ENCODE measurements at places on chromosomes 6 and 20. TPM values are rescaled to one million over a fixed set of nuclear protein-coding genes. Genes with fewer than 3 reads are reported as not detected.

DNA sequence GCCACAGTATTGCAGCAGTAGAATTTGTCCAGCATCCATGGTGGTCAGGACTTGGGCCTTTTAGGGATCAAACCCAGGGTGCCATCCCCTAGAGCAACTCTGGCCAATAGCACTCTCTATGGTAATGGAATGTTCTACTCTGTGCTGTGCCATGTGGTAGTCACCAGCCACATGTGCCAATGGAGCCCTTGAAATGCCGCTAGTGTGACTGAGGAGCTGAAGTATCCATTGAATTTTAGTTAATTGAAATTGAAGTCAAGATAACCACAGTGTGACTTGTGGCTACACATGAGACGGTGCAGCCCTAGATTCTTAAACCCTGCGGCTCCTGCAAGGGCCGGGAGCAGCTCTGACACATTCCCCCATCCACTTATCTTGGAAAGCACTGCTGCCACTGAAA, 54.6 kb downstream of the SLC2A10 start:
- no peak for DNase-seq

Gene TPD52L1
- 0.83 TPM for total RNA-seq

Gene OR2H1
- not detected for total RNA-seq

Gene IPCEF1
- total RNA-seq, result not detected

GRCh38 chr20:11112832-11113231, 439.0 kb upstream of the JAG1 start:
- peak; percentile 60 for DNase-seq

- DNase-seq, result peak; percentile 26
These were observed 478.7 kb downstream of the HTR1B start for GRCh38 chr6:76984572-76984971.

GRCh38 chr6:35724471-35724870, 12.4 kb upstream of the ARMC12 start:
- no peak for DNase-seq

DNA sequence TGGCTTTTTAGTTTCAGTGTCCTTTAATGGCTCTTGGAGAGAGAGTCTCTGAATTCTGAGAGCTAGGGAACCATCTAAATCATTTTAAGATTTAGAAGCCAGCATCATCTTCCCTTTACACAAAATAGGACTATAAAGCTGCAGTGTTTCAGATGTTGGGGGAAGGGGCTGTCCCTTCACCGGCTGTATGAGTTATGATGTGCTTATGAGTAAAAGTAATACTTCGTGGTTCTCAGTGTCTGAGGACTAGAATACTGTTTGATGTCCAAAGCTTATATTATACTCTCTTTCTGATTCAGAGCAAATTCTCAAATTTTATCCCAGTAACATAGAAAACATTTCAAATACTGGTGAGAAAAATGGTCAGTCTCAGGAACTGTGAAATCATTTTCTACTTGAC, 63.5 kb upstream of the FAM8A1 start:
- no peak for DNase-seq

Gene KCNS1
- total RNA-seq, result not detected

DNA sequence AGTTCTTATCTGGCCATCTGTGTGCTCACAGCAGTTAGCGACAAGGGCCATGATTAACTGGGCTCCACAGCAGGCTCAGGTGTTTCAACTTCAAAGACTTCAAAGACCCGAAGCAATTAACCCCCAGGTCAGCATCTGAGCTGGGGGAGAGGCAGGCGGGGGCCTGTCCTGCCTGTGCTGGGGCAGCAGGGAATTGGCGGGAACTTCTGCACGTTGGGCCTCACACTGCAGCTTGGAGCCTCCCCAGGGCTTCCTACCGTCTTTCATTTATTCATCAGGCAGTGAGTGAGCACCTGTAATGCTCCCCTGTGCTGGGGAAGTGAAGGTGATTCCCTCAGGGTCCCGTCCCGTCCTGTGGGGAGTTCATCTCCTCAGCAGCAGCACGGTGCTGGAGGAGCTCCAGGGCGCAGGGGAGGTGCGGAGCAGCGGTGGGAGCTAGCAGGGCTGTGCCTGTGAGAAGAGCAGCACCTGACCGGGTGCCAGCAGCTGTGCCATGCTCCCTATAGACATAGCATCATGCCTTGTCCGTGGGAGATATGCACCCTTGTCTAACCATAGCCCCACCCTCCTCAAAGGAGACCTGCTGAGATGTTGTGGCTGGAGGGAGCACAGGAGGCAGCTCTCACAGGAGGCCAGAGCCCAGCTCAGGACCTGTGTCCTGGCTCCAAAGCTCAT, 51.8 kb upstream of the FRMD1 start:
- DNase-seq, result no peak

GRCh38 chr6:70398783-70399728, 14.3 kb upstream of the FAM135A start:
- peak; percentile 77 for DNase-seq

DNA sequence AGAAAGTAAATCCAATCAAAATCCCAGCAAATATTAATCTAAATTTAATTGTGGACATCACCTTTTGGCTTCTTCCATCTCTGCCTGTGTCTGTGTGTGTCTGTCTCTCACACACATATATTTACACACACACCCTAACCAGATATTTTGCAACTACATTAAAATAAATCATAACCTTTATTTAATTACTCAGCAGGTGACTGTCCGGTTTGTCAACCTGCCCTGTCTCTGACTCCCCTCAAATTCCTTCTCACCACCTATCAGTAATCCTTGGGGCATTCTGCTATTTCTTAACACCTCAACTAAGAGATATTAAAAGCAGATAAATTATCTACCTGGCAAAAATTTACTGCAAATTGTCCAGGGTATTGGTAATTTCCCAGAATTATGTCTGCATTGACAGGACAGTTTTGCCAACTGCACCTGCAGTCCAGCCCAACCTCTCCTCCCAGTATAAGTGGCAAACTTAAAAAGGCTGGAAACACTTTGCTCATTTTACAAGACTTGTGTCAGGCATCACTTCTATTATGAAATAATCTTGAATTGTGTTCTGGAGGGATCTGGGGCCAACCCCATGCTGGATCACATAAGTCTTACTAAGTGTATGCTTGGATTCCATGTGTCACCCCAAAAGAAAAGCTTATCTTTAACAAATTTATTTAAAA, 216.1 kb downstream of the GMDS start:
- DNase-seq, result no peak

DNA sequence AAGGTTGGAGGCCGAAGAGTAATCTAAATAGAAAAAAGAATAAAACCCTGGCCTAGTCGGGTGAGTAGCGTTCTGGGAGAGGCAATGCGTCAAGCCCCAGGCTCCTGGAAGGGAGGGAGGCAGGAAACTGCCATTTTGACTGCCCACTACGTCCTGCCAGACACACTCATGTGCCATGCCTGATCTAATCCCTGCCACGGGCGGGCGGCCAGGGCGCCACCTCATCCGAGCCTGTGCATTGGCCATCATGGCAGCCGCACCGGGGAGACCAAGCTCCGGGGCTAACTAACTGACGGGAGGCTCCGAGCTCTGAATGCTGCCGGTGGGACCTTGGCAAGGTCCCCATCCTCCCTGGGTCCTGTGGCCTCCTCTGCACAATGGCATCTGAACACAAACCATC, 68.8 kb downstream of the INSM1 start:
- no peak for DNase-seq

GRCh38 chr6:146840641-146841040, 241.9 kb downstream of the ADGB start:
- no peak for DNase-seq

GRCh38 chr6:128667339-128667858, 147.0 kb upstream of the PTPRK start:
- no peak for DNase-seq

Gene BANF2
- not detected for total RNA-seq

DNA sequence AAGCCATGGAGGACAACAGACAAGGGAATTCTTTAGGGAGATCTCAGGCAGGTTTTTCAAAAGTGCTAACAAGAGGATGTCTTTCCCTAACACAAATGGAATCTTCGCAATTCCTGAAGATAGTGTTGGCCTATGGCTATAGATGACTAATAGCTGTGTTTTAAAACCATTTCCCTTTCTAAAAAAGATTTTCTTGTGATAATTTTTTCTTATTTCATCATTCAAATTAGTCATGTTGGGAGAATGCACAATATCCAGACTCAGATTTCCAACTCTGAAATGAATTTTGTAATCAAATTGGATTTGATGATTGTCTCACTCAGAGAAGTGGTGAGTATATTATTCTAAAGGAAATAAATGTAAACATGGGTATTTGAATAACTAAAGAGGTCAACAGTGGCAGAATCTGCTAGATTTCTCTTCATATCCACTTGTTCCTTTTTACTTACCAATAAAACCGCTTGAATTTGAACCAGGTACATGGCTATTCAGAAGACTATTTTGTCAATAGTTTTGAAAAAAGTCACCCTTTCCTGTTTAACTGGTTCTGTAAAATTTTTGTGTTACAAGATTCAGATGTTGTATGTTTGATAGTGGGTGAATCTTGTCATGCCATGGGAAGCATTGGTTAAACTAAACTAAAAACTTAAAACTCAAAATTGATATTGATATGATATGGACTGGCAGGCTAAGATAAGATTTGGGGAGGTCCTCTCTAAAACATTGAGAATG, 1223.7 kb upstream of the EYS start:
- peak; percentile 55 for DNase-seq

GRCh38 chr20:32368925-32369324, 10.8 kb downstream of the ASXL1 start:
- DNase-seq, result no peak

DNA sequence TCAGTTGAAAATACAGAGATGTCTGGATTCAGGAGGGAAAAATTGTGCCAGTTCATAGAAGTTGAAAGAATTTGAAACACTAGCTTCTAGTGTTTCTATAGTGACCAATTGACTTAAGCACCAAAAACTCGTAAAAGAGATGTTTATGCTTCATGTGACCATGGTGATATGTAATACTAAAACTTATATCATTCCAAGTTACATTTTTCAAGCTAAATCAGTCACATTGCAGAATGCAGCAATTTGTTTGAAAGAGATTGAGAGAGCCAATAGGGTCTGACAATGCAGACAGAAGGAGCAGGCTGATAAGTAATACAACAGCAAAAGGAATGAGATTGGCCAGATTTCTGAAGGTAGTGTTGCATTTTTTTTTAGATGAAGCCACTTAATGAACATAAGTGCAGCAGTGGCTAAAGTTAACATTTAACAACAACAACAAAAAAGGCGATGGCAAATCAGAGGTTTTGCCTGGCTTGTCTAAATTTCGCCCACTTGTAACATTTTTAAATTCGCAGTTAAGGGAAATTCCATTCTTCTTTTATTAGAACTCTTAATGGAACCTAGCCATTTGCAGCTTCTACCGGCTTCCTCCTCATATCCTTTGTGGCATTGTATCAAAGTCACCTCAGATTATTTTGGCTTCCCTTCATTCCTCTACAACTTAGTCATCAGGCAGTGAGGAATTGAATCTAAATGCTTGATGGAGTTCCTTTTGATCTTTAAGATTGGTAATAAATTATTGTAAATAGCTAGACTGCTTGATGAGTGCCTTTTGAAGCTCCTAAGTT, 484.0 kb upstream of the SOX4 start:
- peak; percentile 59 for DNase-seq

- no peak for DNase-seq
These were observed 211.3 kb downstream of the ZNF217 start for GRCh38 chr20:53382263-53382844.

DNA sequence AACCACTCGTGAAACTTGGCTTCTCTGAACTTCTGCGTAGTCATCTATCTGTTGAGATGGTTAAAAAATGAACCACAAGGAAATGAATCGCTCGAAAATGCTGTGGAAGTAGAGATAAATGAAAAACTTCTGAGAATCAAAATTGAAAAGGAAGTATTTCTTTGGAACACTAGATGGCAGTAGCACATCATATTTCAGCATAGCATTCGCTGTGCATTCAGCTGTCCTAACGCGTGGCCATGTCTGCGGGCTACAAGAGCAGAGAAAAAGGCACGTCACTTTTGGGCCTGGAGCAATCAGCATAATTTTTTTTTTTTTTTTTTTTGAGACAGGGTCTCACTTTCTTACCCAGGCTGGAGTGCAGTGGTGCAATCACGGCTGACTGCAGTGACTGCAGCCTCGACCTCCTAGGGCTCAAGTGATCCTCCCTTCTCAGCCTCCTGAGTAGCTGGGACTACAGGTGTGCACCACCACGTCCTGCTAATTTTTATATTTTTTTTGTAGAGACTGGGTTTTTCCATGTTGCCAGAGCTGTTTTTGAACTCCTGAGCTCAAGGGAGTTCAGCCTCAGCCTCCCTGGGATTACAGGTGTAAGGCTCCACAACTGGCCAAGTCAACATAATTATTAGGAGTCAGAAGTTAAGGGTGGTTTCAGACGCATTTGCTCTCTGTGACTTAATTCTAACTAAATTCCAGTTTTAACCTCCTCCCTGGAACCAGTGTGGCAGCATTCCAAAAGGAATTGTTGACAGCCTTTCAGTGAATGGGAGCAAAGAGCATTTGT, 8.8 kb upstream of the PERP start:
- peak; percentile 59 for DNase-seq

Gene IP6K3
- total RNA-seq, result 88.2 TPM

Gene SLC35D3
- total RNA-seq, result not detected

Gene CST9L
- not detected for total RNA-seq

Gene MYLK4
- 0.26 TPM for total RNA-seq

Gene CST11
- not detected for total RNA-seq

DNA sequence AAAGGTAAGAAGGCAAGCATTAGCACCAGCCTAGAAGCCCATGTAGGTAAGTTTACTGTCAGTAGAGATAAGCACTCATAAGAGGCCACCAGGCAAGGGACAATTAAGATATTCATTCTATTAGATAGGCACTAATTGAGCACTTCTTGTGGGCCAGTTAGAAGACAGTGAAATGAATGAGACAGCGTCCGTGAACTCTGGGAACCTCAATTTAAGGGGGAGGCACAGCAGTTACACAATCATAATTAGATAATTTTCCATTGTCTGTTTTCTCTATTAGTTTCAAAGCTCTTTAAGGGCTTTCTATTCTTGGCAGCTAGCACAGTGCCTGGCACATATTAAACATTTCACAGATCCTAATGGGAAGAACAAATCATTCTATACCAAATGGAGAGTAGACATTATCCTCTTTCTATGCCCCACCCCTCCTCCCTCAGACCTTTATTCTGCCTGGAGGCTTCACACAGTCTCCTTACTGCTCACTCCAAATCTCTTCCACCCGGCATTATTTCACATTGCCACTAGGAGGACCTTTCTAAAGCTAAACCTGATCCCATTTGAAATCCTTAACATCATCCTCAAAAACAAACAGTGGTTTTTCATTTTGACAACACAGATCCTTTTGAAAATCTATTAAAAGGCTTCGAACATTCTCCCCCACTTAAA, 529.6 kb downstream of the ADGRB3 start:
- DNase-seq, result no peak

Gene CLVS2
- total RNA-seq, result under 0.01 TPM

DNA sequence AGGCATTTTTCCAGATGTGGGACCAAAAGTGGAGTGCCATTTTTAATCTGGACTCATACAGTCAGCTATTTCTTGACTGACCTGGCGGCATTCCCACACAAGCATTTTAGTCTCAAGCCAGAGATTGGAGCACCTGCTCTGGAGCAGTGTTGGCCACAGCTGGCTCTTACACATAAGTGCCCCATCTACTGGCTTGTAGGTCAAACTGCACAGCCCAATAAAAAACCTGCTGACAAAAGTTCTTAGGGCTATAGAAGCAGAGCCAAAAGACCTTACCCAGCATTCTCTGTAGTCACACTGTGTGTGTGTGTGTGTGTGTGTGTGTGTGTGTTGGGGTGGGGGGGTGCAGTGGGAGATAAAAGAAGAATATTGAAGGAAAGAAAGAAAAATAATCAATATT, 38.6 kb upstream of the SENP6 start:
- peak; percentile 34 for DNase-seq

- no peak for DNase-seq
These were observed at the start of gene PRRC2A for GRCh38 chr6:31620586-31621319. Gene PRRC2A, plus strand, starts transcription at chr6:31620715. Its CDS starts 2,075 bp downstream, at chr6:31622790.

Measured in LHCN-M2 (cell line).